HT1080 (cell line): ENCODE measurements at places on chromosomes 1 and 21.

DNA sequence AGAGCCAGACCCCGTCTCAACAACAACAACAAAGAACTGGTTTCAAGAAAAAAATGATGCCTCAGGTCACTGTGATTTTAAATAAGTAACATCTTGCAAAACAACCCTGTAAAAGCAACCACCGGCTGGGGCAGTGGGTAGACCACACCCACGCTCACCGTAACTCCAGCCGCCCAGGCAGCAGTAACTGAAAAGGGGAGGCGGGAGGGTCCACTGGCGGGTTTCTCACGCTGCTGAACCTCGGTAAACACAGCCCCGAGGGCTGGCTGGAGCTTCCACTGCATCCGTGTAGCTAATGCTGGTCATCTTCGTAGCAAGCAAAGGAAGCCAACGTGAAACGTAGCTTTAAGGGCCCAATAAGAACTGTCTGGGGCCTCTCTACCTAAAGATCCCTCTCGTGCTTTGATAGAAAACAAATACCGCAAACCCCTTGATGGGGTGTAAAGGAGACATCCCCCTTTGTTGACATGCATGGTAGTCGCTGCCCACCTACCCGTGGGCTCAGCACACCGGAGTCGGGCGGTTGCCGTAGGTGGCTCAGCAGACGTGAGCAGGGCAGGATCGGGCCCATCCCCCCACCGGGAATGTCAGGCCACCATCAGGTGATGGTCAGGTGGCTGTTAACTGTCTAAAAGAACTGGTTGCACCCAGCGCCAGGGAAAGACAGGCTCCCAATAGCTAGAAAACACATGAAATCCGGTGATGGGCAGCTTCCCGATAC is 4.2 kb downstream of the C1orf159 start:
- DNase-seq = no peak

DNA sequence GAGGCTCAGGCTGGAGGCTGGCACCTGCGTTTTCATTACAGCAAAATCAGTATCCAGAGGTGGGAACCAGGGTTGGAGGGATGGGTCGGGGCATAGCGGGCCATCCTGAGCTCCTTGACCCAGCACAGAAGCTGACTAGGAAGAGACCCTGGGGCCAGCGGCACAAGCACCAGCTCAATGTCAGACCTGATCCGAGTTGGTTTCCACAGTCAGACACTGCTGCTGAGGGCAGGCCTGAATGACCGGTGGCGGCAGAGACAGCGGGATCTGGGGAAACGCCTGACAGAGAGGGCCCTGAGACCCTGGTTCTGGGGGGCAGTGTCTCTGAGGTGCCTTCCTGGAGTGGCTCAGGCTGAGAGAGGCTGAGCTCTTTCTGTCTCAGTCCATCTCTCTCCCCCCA is 162.0 kb upstream of the C1orf174 start:
- DNase-seq = no peak

GRCh38 chr1:74423471-74423870 is 88.9 kb downstream of the LRRC53 start:
- DNase-seq = no peak

DNA sequence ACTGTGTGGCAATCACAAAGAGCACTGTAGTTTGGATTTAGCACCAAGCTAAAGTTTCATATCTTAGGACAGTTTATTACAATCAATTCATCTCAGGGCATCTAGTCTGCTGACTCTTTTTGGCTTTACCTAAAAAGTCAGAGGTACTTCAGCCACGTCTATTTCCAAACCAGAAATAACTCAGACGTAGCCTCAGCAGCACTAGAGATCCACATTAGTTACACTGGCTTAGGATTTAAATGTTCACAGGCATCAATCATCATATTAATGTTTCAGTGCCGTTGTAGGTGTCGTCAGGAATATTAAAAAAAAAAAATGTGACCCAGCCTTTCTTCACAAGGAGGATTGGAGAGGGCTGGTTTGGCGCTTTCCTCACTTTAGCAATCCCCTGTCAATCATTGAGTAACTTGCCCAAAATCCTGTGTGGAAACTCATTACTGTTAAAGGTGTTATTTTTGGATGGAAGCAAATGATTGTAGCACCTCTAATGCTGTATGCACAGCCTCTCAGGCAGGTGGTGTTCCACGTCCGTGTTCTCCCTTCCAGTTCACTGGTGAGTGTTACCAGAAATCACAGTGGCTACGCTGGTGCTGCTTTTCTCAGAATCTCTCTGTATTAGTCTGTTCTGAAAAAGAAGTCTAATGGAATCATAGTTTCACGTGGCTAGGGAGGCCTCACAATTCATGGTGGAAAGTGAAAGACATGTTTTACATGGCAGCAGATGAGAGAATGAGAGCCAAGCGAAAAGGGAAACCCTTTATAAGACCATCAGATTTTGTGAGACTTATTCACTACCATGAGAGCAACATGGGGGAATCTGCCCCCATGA is 45.4 kb downstream of the NEK7 start:
- no peak for DNase-seq

DNA sequence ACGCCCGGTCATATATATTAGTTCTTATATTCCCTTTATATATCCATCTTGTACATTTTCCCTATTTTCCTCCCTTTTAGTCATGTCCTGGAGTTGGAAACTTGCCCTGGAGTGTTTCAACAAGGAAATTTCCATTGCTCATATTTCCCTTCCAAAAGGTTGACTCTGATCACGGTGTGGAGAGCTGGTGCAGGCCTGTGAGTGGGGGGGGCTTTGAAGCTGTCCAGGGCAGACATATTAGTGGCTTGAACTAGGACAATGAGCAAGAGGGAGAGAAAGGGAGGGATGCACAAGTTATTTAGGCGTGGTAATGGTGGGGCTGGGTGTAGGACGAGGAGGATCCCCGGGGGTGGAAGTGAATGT is 30.4 kb upstream of the TMEM61 start:
- DNase-seq = peak; percentile 30

DNA sequence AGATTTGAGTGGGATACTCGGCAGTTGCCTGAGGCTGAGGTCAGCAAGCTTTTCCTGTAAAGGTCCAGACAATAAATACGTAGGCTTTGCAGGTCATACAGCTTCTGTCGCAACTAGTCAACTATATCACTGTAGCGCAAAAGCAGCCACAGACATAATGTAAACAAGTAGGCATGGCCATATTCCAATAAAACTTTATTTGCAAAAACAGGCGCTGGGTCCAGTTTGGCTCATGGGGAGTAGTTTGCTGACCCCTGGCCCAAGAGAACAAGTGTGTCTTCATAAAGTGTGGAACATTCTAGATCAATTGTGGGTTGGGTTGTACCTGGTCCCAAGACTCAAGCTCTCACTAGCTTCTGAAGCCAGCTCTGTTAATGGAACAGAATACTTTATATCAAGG is 78.8 kb downstream of the MIS18A start:
- DNase-seq = no peak

DNA sequence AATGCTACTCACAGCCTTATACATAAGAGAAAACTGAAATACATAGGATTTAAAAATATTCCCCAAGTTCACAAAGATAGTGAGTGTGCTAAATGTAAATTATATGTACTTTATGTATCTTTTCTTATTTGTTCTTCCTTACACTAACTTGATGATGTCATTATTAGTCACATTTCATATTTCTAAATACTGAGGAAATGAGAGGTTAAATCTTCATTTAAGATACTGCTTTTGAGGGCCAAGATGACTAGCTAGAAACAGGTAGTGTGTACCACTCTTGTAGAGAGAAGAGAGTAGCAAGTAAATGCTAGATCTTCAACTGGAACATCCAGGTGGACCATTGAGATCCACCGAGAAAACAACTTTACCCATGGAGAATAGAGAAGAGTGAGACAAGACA is 29.8 kb downstream of the PYHIN1 start:
- DNase-seq = no peak

DNA sequence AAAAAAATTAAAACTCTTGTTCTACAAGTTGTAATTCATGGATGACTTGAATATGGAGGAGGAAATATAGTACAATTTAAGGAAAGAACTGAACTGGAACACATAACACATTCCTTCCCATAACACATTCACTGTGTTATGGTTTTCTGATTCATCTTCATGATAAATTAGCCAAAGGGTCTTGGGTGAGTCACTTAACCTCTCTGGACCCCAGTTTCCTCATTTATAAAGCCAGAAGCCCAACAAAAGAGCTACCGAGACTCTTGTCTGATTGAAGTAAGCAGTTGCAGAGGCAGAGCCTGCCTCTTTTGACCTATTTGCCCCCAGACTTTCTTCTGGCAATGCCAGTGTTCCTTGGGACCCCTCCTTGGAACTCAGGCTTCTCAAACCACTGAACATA is 161.9 kb upstream of the KCTD3 start:
- DNase-seq = peak; percentile 47

GRCh38 chr1:199837321-199837720 is 190.2 kb upstream of the NR5A2 start:
- no peak for DNase-seq

GRCh38 chr1:154578058-154578418 is 10.5 kb downstream of the CHRNB2 start:
- no peak for DNase-seq

- DNase-seq = peak; percentile 39
Observed at GRCh38 chr1:60949154-60949825, 133.1 kb upstream of the NFIA start.

- DNase-seq = no peak
Observed at GRCh38 chr1:188433425-188433824, 1604.7 kb downstream of the PLA2G4A start.

- DNase-seq = no peak
Observed at GRCh38 chr1:42593486-42594100, 64.6 kb upstream of the PPIH start.

- DNase-seq = no peak
Observed at GRCh38 chr21:15826908-15827601, 97.3 kb downstream of the USP25 start.

GRCh38 chr1:14328685-14329084 is 269.8 kb upstream of the KAZN start:
- no peak for DNase-seq

GRCh38 chr1:8213676-8214075 is 104.2 kb upstream of the SLC45A1 start:
- DNase-seq = no peak

DNA sequence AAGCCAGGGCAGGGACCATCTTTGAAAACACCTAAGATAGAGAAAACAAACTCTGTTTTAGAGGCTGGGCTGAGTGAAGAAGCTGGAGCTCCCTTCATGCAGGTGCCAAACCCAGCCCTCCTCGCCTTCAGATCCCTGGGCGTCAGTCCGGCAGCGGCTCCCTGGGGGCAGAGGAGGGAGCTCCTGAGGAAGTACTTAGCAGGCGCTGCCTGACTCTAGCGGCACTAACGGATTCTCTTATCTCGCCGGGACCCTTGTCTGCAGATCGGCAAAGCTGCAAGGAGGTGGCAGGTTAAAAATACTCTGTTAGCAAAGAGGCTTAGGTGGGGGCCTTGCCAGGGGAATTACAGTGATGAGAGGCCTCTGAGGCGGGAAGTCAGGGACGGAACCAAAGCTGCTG is 79.6 kb downstream of the PLXNA2 start:
- DNase-seq = no peak

- DNase-seq = no peak
Observed at GRCh38 chr1:16087733-16088132, 14.3 kb upstream of the FAM131C start.

- DNase-seq = no peak
Observed at GRCh38 chr1:71054281-71054731, 6.7 kb upstream of the PTGER3 start.

- no peak for DNase-seq
Observed at GRCh38 chr1:18535391-18536210, 54.9 kb downstream of the KLHDC7A start.

GRCh38 chr1:19439464-19440171 is 45.7 kb downstream of the CAPZB start:
- DNase-seq = no peak

DNA sequence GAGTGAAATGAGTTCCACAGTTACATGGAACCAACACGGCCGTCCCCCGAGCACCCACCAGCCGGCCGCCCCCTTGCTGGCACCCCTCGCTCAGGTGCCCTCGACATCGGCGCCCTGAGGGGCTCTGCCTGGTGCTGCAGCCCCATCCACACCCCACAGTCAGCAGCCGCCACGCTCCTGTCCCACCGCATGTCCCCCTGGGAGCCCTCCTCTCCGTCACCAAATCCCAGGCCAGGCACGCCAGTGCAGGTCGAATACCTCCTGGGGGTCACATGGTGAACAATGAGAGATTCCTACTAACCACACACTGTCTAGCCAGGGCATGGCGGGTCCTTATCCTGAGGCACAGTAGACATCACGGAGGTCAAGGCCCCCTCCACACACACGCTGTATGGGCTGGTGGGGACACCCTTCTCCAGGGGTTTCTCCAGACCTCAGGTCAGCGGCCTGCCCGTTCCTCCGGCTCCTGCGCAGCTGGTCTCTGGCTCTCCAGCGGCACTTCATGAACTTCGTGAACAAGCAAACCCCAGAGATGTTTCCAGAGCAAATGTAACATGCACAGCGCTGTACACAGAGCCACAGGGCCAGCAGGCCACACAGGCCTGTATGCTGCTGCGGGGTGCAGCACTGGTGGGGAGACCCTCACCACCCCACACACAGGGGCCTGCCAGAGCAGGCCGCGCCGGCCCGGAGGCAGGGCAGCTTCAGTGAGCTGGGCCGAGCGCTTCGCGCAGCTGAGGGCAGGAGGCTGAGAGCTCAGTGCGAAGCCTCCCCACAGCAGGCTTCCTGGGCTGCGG is 21.8 kb downstream of the POFUT2 start:
- no peak for DNase-seq

DNA sequence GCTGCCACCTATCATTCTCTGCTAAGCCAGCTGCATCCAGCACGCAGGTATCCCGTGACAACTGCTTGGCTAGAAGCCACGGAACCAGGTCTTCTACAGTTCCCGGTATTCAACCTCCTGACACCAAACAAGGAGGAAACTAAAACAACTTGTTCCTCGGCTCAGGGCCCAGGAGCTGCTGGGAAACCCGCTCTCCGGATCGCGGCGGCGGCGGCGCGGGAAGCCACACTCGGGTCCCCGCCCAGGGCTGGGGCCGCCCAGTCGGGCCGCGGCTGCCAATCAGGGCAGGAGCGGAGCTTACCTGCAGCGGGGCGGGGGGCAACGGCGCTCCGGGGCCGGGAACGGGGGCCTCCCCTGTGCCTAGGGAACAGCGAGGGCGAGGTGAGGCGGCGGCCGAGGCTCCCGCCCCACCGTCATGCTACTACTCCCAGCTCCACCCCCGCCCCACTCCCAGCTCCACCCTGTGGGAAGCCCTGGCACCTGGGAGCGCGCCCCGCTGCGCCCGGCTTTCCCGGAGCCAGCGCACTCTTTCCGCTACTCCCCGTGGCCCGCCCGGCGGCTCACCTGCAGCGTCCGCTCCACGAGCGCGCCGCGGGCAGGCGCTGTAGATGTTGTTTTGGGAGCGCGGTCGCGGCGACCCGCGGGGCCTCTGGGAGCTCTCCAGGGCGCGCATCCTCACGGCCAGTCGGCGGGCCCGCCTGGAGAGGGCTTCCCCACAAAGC is 12.1 kb downstream of the IL24 start:
- no peak for DNase-seq

DNA sequence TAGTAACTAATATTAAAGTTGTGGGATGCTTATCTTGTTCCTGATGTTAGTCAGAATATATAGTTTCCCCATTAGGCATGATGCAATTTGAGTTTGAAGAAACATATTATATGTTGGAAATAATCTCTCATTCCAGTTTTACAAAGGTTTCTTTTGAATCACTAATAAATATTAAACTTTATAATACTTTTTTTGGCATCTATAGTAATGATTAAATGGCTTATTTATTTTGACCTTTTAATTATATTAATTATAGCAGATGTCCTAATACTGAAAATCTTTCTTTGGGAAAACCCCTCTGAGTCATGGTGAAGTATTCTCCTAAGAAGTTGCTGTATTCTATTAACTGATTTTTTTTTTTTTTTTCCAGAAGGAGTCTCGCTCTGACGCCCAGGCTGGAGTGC is 28.5 kb upstream of the PTGS2 start:
- DNase-seq = no peak
